ENCODE measurements at places on chromosomes 3 and 15. TPM values are rescaled to one million over a fixed set of nuclear protein-coding genes. Genes with fewer than 3 reads are reported as not detected.

The MKRN2OS gene
- total RNA-seq: not detected

The PRR20G gene
- total RNA-seq: not detected

The MUC13 gene
- 0.92 TPM for total RNA-seq

The TRIM42 gene
- not detected for total RNA-seq

GRCh38 chr3:171831936-171832335 is 11.2 kb upstream of the TMEM212 start:
- no peaks in the 10 kb centered on the region for H3K27me3 ChIP-seq
- DNase-seq: no peak
- no peak overlapping the region for H3K4me3 ChIP-seq
- no peaks in the 10 kb centered on the region for H3K36me3 ChIP-seq

Measured in GM12878 (cell line).